Left hindlimb (tissue), 1 donor: ENCODE measurements at places on chromosomes 4 and X.

DNA sequence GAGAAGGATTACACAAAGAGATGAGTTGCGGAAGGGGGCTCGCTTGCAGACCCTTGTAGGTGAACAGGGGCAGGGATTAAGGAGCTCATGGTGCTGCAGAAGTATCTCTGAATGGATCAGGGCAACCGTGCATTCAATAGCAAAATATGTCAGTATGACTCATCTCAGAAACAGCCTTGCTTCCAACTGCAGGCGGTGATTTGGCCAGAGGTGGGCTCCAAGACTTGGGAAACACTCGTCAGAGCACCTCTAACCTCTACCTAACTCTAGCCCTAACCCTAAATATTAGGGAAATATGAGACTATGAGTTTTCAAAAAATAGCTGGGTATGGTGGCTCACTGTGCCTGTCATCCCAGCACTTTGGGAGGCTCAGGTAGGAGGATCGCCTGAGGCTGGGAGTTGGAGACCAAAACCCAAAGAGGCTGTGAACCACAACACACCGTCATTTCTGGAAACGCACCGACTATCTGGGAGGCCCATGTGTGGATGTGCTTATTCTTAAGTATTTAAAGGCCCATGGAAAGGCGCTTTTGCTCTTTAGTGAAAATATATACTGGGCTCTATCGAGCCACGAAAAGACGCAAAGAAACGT lies 102.6 kb downstream of the DHRSX start:
- DNase-seq: no peak

DNA sequence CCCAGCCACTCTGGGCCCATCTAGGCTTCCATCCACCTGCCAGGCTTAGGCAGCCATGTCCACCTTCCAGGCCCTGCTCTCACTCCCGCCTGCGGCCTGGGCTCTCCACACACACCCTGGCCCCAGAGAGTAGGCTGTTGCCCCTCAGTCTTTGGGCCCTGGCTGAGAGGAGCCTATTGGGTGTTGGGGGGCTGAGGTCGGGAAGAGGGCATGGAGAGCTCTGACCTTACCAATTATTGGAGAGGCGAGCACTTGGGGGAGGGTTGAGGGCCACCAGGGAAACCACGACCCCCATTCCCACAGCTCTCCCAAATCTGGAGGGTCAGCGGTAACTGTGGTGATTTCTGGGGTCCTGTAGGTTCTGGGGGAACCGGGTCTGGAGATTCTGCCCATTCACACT lies 38.2 kb downstream of the HTRA3 start:
- peak; percentile 16 for DNase-seq

- no peak for DNase-seq
Measured at GRCh38 chrX:100677611-100678181, 33.7 kb downstream of the SRPX2 start.

- no peak for DNase-seq
Measured at GRCh38 chrX:97366237-97366636, 482.5 kb downstream of the RPA4 start.

DNA sequence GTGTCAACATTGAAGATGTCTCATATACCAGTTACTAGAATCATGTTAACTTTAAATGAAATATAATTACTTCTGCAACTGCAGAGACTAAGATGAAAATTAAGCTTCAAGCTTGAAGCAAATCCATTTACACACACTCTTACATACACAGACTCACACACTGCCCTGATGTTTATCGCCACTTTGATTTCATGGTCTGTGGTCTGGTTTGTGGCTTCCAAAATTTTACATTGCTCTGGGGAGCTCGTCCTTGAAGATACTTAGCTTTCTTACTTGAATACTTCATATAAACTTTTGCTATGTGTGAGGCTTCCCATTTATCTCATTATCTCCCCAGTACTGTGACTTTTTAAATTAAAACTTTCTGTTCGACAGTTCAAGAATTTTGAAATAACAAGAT lies 35.8 kb downstream of the ARHGEF38 start:
- no peak for DNase-seq

DNA sequence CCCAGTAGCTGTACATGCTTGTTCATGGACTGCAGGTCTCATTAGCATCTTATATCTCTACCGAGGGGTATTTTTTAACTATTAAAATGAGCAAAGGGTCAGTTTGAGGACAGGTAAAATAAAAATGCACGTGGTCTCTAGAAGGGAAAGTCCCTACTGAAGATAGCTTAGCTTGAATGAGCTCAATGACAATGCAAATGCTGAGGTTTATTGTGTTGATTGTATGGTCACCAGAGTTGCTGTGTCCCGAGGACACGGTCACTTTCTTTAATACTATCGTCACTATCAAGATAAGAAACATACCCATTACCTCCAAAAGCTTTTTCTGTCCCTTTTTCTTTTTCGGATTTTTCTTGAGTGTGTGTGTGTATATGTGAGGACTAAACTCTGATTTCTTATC lies 250.5 kb upstream of the PRKX start:
- no peak for DNase-seq

DNA sequence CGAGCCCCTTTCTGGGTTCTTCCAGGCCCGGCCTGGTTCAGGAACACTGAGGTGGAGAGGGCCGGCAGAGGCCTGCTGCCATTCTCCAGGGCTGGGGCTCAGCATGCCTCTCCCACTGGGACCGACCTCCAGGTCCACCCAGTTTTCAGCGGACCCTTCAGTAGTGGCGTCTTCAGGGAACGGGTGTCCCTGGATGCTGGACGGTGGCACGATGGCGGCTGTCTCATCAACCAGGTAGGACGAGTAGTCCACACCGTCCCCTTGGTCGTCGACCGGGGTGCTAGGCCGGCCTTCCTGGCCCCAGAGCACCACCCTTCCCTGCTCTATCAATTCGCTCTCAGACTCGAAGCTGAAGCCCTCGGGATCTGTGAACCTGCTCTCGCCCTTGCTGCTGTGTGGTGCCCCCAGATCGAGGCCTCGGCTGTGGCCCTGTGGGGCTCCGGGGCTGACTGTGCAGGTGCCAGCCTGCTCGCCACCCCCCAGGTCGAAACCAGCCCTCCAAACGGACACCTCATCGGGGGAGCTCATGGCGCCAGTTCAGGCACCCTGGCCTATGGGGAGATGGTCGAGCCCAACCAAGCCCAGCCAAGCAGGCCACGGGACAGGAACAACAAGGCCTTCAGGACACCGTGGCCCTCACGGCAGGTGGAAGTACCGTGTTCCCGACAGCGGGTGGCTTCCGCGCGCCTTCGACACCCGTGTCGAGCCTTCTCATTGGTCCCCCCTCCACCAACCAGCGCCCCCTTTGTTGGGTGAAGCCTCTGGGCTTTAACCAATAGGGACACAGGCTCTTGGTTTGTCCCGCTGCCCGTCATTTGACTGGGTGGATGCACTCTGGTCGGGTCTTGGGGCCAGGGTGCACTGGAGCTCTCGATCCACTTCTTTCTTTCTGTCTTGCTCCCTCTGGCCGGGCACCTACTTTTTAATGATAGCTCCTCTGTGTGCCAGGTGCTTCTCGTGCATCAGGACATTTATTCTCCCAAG lies 814 bp upstream of the LOC101059915 start:
- no peak for DNase-seq

DNA sequence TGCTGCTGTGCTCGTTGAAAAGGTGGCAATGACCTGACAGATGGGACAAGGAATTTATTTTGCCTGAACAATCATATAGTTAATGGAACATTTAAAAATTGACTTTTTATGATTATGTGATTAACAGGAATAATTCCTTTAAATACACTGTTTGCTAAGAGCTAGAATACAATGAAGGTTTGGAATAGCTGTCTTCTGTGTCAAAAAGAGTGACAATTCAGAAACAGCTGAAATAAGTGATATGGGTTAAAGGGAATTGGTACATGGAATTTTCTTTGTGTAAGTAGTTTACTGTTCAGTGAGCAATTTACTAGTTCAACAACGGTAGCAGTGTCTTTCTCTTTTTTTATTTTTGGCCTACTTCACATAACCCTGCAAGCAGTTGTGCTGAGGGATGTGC lies 1083.5 kb upstream of the GRID2 start:
- DNase-seq: no peak

DNA sequence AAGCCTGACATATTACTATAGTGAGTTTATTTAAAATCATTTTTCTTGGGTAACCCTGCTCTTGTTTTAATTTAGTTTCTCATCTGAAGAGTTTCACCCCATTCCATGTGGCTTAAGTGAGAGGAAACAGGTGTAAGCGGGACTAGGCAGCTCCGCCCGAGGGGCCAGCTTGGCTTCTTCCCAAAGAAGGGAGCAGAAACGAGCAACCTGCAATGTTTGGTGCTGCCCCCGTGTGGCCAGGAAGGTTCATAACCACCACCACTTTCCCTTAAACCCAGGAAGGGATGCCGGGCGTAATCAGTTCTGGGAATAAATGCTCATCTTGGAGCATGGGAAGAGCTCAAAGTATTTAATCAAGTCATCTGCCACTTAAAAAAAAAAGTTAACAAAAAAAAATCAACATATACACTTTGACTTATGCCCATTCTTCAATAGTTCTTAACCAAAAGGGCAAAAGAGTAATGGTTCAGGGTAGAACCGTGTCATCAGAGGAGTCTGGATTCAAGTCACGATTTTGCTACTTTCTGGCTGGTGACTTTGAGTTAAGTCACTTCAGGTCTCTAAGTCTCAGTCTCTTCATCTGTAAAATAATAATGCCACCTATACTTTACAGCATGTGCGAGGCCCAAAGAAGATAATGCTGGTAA lies 147.9 kb downstream of the NSUN7 start:
- DNase-seq: peak; percentile 67

DNA sequence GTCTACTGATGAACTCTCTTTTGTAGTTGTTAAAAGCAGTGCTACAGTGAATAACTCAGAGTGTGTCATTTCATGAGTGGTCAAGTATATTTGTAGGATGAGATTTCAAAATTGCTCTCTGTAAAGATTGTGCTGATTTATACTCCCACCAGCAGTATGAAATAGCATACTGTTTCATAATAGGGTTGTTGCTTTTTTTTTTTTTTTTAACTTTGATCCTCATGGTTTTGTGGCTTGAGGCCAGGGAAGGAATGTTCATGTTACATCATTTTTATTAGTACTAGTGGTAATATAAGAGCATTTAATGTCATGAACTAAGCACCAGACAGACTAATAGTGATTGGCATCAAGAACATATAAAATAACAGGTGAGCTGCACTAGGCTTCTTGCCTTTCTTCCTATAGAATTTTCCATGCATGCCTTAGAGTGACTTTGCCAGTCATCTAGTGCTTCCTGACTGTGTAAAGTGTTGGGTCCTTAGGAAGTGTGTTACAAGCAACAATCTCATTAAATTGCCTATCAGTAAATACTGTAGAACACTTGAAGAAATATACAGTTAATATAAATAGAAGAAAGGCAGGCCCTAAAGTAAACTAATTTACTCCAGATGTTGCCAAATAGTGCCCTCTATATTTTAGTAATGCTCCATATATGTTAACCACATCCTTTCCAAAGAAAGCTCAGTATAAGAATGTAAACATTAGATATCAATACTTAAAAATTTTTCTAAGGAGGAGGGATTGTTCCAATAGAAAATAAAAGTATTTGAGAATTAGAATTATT lies 38.6 kb upstream of the MSMO1 start:
- no peak for DNase-seq

- DNase-seq: no peak
Measured at GRCh38 chrX:105821471-105822121, 743 bp upstream of the NRK start.

- DNase-seq: no peak
Measured at GRCh38 chrX:71809886-71810285, 46.7 kb downstream of the CXorf49B start.

GRCh38 chr4:76611616-76612207 lies 176.7 kb downstream of the SHROOM3 start:
- no peak for DNase-seq

- DNase-seq: no peak
Measured at GRCh38 chr4:25771672-25772071, 91.1 kb downstream of the SEL1L3 start.

- DNase-seq: no peak
Measured at GRCh38 chrX:15206306-15206705, 63.6 kb downstream of the ASB9 start.

DNA sequence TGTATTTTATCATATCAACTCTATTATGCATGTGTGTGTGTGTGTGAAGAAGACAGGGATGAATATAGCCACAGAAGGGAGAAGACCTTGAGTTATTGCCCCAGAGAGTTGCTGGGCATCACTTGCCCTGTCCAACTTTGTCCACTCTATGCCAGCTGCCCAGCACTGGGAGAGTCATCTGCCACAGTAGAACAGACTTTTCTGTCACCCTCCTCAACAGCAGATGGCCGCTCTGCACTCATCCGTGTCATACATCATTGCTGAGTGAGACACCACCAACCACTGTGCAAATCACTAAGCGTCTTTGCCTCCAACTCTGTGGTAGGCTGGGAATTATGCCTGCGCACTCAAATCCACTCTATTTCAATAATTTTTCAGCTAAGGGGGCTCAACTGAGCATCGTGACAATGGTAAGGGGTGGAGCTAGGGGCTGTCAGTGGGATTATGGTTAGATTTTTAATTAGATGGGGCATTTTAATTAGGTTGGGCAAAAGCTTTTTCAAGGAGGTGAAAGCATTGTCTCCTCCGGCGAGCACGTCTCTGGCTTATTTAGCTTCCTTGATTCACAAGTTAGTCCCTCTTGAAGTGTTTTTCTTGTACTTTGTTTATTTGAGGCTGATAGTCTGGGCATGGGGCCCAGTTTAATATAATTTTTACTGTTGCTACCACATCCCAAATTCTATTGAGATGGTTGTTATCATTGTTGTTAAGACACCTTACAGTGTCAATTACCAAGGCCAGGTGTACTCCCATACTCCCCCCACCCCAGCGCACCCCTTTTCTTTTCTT lies 100.1 kb upstream of the KLF3 start:
- DNase-seq: no peak

DNA sequence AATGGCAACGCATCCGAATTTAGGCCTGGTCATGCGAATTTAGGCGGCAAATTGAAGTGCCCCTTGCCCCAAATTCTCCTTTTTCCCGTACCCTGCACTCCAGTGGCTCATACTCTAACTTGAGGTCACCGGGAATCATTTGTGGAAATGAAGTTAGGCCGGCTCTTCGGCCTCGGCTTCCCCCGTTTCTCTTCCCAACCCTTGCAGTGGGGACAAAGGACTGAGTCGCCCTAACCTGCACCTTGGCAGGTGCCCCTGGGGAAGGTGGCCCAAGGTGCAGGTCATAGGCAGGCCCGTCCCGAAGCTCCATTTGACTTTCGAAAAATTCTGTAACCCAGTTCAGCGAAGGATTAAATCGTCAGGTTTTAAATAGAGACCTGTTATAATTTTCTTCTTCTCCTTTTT lies 811 bp downstream of the SRD5A3 start:
- DNase-seq: no peak
